ENCODE measurements at places on chromosomes 16 and 17. TPM values are rescaled to one million over a fixed set of nuclear protein-coding genes. Genes with fewer than 3 reads are reported as not detected.

DNA sequence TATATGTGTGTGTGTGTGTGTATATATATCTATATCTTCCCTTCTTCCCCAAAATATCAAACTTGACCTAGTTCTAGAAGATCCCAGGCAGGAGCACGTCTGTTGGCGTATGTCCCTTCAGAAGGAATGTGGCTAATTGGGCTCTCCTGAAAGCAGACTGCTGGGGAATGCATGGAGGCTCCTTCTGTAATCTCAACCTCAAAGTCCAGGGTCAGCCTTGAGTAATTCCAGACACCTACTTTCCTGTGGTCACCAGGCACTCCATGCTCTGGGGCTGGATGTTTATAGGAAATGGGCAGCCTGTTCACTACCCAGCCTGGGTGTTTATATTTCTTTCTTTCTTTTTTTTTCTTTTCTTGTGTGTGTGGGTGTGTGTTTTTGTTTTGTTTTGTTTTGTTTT lies 13.4 kb downstream of the BCO1 start:
- DNase-seq = no peak

GRCh38 chr16:76343769-76344168 lies 66.6 kb downstream of the CNTNAP4 start:
- DNase-seq = no peak

- DNase-seq = no peak
Measured at GRCh38 chr16:55656691-55657092, 904 bp downstream of the SLC6A2 start.

GRCh38 chr17:63395075-63395805 lies 50.9 kb downstream of the CYB561 start:
- no peak for DNase-seq

GRCh38 chr16:24149102-24149501 lies 107.0 kb upstream of the CACNG3 start:
- DNase-seq = no peak

- DNase-seq = no peak
Measured at GRCh38 chr16:60642956-60643355, 1393.3 kb downstream of the CDH8 start.

DNA sequence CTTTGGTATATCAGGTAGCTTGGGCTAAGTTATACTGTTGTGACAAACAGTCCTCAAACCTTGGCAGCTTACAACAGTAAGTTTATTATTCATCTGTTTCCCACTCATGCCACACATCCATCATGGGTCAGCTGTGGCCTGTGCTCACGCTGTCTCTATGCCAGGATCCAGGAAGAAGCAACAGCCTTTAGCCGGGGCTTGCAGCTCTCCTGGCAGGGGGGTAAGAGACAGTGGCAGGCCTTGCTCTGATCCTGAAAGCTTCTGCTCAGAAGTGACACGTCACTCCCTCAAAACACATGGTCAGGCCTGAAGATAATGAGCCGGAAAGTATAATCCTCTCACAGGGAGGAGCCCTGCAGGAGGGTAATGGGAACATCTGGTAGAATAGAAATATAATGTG lies 377.6 kb downstream of the CPPED1 start:
- DNase-seq = no peak

DNA sequence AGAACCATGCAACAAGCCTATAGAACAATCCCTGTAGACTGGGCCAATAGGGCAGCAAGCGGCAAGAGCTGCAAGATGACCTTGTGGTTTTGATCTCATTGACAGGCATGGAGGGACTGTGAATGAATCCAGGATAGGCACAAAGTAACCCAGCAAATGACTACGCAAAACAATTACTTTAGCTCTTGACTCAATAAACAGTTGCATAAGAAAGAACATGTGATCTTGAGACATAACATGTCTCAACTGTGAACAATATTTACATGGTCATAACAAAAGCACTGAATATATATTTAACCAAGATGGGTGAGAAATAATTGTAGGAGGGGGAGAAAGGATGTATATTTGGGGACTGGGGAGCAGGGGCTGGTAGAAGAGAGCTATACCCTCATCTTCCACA lies 313.7 kb upstream of the CDH5 start:
- no peak for DNase-seq

DNA sequence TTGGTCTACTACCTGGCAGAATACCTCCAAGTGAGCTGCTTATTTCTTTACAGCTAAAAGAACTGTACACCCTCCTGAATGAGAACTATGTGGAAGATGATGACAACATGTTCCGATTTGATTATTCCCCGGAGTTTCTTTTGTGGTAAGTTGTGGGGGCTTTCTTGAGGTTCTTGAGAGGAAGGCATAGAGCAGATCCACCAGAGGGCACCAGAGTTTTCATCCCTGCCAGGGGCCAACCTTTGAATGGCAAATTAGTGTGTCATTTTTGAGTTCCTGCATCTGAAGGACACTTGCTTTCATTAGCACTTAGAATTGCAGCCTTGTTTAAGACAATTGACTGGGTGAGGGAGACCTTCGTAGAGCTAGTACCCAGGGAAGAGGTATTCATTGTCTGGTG lies 35.0 kb downstream of the NMT1 start:
- DNase-seq = no peak

DNA sequence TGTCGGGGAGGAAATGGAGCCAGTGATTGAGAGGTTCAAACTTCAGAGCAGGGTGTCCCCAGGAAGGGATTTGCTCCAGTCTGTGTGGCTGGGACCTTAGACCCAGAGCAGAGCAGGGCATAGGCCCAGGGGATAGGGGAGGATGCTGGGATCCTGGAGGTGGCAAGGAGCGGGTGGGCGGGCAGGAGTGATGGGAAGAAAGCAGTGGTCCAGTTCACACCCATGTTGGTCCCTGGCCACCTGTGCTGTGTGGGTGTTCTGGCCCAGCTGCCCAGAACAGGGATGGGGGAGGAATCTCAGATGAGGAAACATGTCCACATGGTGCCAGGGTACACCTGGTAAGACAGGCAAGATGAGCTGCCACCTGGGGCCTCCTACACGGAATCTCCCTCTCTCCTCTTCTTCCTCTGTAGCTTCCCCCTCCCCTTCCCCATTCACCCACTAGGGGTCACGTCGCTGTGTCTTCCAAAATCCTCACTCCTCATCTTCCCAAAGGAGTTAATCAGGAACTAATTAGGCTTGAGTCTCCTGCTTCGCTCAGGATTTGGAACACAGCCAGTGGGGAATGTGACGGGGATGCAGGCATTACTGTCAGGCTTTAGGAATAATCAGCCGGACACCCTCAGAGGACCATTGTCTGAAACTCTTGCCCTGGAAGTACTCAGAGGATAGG lies 2.3 kb downstream of the BEAN1 start:
- no peak for DNase-seq

The AKAP10 gene
- 26.7 TPM for total RNA-seq
